ENCODE measurements at places on chromosomes 16 and 17.
A peak's percentile ranks its signal among the peaks of the same experiment; 100 is the strongest.

DNA sequence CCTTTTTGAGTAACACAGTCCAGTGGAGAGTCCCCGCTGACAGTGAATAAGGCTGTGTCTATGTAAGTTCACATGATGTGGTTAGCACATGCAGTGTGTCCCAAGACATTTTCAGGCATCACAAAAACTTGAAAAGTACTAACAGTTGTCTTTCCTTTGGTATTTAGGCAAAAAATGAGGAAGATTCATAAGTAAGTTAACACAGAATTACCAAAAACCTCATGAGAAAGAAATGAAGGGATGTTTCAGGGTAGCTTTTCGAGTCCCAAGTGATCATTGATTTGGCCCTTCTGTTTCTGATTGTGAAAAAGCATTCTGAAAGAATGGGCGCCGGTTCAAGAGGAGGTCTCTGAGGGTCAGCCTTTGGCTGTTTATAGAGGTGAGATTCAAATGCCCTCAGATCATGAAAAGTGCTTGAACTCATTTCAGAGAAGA, 529 bp upstream of the ASPA start:
- no peak for DNase-seq

DNA sequence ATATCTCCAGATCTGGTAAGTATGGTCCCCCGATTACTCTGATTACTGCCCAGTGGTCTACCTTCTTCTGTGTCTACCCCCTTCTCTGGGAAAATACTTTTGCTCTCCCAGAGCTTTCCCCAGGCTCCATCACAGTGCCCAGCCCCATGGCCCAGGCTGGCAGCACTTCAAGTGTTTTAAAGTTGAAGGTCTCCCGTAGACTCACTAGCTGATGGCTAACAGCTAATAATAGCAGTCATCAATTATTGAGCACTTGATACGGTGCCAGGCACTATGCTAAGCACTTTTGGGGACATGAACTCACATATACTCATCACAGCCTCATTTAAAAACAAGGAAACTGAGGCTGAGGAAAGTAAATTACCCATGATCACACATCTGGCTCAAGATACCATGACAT, 33.4 kb downstream of the DCUN1D3 start:
- no peak for DNase-seq

DNA sequence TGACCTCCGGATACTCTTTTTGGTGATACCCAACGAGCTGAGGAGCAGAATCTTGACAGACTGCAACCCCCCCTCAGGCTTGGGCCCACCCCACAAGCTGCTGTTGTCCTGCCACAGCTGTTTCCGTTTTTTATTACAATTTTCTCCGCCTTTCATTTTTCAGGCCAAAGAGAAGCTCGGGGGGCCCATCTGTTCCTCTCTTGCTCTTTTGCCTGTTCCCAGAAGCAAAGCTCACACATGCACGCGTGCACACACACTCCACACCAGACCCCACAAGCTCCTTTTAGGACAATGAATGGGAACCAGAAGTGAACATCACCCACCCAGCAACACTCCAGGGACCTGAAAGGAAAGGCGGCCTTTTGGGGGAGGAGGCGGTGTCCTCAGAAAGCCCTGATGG, 16.3 kb downstream of the SOX9 start:
- no peak for DNase-seq

DNA sequence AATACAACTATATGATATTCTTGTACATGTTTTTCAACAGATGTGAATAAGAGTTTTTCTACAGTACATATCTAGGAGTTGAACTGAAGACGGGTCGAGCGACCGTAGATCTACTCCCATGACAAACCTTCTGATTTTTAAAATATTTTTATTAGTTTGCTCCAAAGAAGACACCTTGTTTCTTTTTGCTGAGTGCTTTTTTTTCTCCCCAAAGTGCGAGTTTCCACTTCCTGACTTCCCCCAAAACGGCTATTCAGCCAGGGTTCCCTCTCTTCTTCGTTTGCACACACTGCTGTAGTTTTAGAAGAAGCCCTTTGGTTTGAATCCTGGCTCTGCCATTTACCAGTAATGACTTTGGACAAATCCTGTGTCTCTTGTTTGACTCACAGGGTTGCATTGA, 241.7 kb upstream of the MAF start:
- no peak for DNase-seq

- no peak for DNase-seq
Observed at GRCh38 chr17:35235917-35236316, 7.0 kb upstream of the SLFN5 start.

DNA sequence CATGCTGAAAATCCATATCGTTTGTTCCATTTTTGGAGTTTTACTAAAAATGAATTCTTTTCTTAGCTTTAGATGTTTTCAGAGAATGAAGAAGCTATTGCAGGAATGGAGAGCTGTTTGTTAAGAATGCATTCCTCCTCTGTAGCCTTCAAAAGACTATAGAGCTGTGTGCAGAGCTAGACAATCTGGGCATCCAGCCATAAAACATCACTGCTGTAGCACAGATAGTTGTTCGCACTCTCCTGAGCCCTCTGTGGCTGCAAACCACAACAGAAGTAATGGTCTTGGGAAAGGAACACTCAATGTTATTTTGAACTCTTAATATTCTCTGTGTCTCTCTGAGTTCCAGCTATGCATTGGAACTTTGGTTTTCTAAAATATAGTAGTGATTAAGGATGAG, 4.9 kb downstream of the TNRC6C start:
- peak; percentile 83 for DNase-seq

- no peak for DNase-seq
Observed at GRCh38 chr16:81337097-81337496, 22.3 kb downstream of the GAN start.

DNA sequence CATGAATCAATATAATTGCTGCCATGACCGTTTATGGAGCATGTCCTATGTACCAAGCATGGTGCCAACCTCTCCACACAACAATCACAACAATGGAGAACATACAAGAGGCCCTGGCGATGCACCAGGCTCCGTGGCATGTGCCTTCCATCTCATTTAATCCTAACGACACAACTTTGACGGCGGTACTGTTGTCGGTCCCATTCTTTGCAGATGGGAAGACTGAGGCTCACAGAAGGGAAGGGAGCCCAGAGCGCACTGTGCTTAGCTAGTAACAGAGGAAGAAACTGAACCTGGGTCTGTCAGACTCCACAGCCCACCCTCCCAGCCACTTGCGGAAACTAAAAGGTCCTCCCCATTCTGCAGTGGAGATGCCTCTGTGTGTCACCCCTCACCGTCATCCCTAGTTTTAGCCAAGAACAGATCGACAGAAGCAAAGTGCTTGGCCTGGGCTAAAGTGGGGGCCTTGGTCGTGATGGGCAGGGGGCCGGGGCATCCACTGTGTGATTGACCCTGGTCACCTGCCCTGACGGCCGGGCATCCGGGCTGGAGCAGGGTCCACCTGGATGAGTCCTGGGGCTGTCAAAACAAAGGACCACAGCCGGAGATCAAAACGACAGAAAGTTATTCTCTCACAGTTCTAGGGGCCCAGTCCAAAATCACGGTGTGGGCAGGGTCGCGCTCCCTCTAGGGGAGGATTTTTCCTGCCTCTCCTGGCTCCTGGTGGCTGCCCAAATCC, 183.9 kb downstream of the C16orf95 start:
- DNase-seq, result no peak

DNA sequence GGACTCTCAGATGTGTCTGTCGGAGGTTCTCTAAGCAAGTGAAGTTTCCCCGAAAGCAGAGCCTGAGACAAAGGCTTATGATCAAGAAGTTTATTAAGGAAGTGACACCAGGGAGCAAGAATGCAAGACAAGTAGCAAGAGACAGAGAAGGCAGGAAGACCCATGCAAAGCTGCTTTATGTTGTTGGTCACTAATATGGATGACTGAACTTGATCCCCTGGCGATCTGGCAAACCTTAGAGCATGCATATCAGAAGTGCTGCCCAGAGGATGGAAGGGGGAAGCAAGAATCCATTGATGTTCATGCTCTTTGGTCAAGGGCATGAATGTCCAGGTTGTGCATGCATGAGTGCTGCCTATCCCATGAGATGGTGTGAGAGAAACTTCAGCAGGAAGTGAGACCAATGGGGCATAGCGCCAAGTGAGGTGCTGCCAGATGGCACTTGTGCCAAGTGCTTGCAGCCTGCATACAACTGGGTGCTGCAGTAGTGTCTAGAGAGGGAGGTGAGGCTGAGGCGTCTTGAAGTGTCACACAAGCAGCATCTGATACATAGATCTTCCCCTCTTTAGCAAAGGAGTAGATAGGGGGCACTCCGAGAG, 176.5 kb downstream of the SALL1 start:
- no peak for DNase-seq

DNA sequence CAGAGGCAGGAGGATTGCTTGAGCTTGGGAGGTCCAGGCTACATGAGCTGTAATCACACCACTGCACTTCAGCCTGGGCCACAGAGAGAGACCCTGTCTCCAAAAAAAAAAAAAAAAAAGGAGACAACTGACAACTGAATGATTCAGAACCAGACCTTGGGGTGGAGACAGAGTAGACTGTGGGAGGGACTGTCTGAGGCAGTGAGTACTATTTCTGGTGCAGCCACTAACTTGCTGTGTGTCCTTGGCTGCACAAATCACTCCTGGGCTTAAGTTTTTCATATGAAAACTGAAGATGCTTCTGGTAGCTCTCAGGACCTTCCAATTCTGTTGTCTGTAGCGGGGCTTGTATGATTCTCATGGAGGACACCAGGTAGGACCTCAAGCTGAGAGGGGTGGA, 5.8 kb downstream of the ASB16 start:
- DNase-seq, result no peak

DNA sequence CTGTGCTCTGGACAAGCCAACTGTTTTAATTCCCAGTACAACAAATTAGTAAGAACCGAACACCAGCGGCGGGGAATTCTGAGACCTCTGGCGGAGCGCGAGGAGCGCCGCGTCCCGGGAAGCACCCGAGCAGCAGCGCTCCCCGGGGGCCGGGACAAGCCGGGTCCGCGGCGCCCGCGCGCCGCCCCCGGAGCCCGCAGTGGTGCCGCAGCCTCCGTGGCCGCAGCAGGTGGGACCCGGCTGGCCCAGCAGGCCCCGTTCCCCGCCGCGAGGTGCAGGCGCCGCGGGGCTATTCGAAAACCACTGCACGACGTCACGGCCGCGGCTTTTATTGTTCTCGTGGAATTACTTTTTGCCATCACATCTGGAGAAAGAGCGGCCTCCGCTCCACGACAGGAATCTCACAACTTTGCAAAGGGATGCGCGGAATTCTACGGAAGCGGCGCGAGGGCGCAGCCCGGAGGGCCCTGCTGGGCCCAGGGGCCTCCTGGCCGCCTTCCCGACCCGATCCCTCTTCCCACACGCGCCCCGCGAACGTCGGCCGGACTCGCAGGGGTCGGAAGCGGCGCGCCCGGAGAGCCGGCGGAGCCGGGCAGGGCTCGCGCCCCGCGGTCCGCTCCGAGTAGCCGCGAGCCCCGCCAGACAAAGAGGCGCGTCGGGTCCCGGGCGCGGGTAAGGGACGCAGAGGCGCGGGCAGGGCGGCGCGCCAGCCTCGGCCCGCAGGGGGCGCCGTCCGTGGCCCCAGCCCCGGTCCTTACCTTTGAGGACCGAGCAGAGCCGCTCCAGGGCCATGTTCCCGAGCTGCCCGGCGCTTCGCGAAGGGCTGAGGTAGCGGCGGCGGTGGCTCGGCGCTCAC, 696 bp downstream of the NETO2 start:
- peak; percentile 83 for DNase-seq

- peak; percentile 49 for DNase-seq
Observed at GRCh38 chr17:64658931-64659330, 3.2 kb downstream of the SMURF2 start.

GRCh38 chr16:84356591-84357116, 11.7 kb upstream of the ATP2C2 start:
- no peak for DNase-seq

DNA sequence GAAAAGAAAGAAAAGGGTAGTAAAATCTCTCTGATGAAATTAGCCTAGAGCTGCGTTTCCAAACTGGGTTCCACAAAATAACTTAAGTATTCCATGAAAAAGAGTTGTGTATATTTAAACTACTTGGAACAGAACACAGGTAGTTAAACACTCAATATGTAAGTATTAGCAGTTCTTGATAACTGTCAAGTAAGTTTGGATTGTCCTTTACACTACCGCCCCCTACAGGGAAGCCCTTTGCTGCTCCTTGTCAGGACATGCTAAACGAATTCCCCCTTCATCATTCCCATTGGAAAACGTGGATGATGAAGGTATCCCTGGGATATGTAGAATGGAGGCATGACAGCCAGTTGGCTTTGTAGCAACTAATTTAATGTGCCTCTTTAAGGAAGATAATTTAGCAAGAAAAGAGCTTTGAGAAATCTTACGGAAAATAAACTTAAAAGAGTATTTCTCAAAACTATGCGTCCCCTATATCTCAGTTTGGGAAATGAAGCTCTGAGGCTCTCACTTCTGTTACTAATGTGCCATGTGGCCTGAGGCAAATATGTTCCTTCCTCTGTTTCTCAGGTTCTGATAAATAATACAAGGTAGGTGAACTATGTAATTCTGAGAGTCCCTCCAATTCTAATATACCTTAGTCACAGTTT, 18.8 kb downstream of the NCBP3 start:
- peak; percentile 72 for DNase-seq

- DNase-seq, result no peak
Observed at GRCh38 chr16:23847948-23848347, 12.2 kb downstream of the PRKCB start.

DNA sequence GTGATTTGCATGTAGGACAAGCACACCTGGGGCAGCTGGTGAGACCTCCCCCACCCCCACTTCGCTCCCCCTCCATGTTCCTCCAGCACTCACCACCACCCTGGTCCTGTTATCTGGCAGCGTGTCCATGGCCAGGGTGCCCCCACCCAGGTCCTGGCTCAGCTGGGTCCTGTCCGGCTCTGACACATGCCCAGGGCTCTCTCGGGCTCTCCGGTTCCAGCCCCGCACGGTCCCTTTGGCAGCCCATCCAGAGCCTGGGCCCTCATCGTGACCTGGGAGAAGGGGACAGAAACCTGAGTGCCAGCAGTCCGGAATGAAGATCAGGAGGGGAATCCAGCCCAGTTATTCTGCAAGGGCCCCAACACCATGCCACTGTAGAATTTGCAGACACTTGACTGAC, 11.9 kb downstream of the PLXDC1 start:
- no peak for DNase-seq

DNA sequence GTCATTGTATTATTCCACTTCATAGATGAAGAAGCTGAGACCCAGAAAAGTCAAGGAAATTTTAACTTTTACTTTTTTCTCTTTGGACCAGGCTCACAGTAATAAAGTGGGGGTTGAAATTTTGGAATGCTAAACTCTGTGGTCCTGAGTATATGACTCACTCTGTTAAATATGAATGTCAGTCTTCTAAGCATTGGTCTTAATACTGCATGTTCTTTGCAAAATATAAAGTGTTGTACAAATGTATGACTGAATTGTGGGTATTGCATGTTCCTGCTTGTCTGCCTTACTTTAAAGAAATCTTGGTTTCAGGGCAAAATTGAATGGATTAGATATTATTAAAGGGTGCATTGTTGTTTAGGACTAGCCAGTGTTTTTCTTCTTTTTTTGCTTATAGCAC, 950.8 kb upstream of the GOT2 start:
- peak; percentile 49 for DNase-seq

- no peak for DNase-seq
Observed at GRCh38 chr17:4184811-4185210, 41.8 kb downstream of the CYB5D2 start.

GRCh38 chr17:561116-561515, 153.5 kb downstream of the VPS53 start:
- peak; percentile 12 for DNase-seq

GRCh38 chr16:1470481-1471251, 4.2 kb downstream of the CLCN7 start:
- DNase-seq, result no peak

GRCh38 chr17:49901460-49902331, 53.8 kb upstream of the TAC4 start:
- DNase-seq, result peak; percentile 30
